ENCODE measurements at places on chromosomes 1 and 21.

DNA sequence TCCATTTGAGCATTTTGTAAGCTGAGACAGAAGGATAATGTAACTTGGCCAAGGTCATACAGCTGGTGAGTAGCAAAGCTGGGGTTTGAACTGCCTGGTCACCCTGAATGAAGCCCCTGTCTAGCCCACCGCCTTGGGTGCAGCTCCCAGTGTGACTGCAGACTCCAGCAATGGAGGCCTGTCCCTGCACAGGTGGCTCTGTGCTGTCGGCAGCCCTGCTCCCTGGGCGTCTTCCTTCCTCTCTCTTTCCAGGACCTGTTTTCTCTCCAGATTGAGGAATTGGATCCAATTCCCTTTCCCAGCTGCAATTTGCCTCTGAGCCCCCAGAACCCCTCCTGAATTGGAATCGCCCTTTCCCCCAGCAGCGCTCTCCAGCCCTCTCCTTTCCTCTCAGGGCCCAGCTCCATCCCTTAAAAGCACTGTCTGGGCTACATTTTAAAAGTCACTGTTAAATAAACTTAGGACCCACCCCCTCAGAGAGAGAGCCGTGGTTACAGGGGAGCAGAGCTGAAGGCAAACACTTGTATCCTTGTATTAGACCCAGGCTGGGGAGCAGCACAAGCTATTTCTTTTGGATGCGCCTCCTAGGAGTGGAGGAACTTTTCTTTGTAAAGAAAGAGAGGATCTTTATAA, 161.4 kb upstream of the LMO4 start:
- no peak for DNase-seq

GRCh38 chr1:55213151-55213884, 1.8 kb downstream of the USP24 start:
- no peak for DNase-seq

GRCh38 chr1:46211051-46211450, 7.9 kb downstream of the LURAP1 start:
- DNase-seq, result no peak

- no peak for DNase-seq
These were observed 49.3 kb downstream of the SH3GLB1 start for GRCh38 chr1:86753700-86754099.

- no peak for DNase-seq
These were observed 64.2 kb upstream of the ERRFI1 start for GRCh38 chr1:8090241-8090702.

DNA sequence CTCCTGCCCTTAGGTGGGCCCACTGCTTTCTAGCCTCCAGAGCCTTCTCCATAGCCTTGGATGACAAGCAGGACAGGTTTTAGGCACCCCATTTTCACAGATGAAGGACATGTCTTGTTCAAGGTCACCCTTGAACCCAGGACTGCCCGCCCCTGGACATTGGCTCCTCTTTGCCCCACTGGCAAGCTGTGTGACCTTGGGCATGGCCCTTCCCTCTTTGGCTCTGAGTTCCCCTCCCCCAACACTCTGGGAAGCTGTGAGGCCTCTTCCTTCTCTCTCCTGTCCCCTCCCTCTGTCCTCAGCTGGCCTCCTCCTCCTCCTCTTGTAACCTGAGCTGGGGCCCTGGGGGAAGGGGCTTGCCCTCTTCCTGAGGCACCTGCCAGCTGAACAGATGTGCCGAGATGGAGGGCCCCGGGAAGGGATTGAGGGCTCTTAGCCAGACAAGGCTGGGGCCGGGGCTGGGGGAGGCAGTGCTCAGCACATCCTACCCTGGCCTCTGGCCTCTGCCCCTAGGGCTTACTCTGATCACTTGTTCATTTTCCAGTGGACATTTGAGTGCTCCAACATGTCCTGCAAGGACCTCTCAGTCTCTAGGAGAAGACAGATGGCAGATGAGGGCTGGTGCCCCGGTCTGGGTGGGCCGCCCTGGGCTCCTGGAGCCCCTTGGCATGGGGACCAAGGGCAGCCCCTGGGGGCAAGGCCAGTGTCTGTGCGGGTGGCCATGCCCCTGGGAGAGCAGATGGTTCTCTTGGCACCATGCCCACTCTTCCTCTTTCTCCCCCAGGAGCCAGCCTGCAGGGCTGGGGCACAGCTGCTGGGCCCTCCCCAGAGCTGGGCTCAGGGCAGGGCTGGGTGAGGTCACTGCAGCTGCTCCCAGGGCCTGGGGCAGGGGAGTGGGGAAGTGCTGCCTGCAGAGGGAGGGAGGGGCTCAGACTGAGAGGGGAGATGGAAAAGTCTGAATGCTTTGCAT, 10.7 kb downstream of the FOXO6 start:
- no peak for DNase-seq

GRCh38 chr1:35442734-35443133, 114.5 kb downstream of the KIAA0319L start:
- no peak for DNase-seq

DNA sequence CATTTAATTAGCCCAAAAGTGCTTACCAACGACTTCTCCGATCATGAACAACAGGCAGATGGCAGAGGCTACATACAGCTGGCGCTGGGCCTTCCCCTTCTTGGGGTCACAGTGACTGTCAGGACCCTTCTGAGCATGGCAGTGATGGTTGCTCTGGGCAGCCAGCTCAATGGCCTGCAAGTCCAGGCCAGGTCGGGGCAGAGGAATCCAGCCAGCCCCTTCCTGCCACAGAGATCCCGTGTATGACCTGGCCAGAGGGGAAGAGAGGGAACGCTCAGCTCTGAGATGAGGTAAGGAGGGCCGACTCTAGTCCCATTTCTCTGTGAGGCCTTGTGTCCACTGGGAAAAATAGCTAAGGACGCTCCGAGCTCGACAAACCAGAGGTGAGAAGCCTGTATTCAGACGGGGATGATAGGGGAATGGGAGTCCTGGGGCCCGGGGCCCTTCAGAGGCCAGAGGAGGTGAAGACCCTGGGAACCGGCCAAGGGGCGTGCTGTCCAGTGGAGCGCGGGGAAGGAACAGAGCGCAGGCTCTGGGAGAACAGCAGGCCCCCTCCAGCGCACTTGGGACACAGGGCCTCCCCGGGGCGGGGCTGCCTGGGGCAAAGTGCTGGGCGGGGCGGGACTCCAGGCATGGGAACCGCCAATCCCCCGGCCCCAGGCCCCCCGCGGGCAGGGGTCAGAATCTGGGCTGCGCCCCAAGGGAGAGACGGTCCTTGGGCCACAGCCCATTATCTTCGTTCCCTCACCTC, 772 bp downstream of the SLC30A2 start:
- no peak for DNase-seq

- DNase-seq, result no peak
These were observed 56.8 kb downstream of the TENT5C start for GRCh38 chr1:117662667-117663066.

DNA sequence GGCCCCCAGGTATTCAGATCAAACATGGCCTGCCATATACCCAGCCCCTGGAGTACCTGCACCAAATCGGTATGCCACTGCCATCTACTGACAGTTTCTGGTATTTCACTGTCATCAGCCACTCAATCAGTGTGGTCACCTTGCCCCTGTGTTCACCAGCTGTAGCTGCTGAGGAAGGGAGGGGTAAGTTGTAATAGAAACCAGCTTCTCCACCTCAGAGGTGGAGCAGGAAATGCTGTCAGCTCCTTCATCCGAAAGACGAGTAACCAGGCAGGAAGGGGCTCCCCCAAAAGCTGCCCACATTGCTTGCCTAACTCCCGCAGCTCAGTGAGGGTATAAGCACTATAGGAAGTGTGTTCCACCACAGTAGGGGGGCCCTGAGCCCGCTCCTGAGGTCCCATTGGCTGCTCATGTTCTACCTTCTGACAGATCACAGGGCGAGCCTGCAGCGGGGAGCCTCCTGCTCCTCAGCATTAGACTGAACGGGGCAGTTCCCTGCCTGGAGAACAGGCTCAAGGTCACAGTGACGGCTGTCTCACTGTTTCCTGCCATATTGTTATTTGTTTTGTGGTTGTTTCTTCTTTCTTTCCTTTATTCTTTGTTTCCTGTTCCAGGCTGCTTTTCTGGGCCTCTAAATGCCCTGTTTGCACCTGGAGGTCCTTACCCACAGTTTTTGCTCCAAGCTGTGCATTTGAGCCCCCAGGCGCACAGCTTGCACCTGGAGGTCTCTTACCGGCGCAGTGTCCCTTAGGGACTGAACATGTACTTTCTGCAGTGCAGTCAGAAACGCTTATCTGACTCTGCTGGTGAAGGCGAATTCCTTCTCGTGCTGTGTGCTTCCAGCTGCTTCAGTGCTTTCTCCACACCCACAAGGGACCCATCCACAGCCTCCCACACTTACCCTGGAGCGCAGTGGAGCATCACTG, 1638.3 kb downstream of the MRPL39 start:
- DNase-seq, result no peak

DNA sequence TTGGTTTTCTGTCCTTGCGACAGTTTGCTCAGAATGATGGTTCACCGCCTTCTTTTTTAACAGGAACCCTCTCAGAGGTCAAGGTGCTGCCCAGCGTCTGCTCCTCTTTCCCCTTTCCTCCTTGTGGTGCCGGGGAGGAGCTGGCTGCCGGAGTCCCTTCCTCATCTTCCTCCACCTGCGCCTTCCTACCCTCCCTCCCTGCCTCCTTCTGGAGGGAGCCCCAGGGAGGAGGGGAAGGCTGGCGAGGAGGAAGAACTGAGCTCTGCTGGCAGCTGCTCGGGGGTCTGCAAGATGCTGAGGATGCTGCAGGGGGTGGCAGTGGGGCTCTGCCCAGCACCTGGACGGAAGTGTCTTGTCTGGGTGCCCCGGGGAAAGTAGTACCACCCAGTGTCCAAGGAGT, 31.2 kb downstream of the BACE2 start:
- no peak for DNase-seq

- DNase-seq, result no peak
These were observed 180.3 kb downstream of the DISC1 start for GRCh38 chr1:231806623-231807495.

- DNase-seq, result peak; percentile 21
These were observed 12.5 kb downstream of the EPS15 start for GRCh38 chr1:51506537-51506936.

GRCh38 chr1:100834777-100835660, 59.6 kb downstream of the EXTL2 start:
- DNase-seq, result no peak

DNA sequence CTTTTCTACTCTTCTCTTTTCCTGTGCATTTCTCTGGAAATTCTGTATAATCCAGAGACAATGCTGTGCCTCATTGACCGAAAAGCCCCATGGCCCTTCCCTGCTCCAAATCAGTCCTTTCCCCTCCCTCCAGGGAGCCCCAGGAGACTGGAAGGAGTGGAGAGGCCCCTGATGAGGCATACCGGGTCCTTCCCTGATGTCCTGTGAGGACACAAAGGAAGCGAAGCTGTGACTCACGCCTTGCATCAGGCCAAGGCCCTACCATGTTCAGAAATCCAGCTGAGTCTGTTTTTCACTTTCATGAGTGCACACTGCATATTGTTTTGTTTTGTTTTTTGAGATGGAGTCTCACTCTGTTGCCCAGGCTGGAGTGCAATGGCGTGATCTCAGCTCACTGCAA, 38.7 kb upstream of the BECN2 start:
- peak; percentile 32 for DNase-seq

DNA sequence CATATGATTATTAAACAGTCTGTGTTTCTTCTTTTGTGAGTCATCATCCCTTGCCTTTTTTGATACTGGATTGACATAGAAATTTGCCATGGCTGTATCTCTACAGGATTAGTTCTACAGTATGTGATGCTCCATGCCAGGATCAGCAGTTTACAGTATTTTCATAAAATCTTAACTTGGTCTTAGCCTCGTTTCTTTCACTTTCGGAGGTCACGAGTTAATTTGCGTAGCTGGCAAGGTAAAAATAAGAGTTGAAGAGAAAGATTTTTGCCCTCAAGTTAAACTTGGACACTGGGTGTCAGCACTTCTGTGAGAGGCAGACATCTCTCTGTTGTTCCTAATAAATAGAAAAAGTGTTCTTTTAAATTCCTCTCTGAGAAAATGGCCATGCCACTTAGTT, 79.1 kb downstream of the CACNA1E start:
- DNase-seq, result no peak

DNA sequence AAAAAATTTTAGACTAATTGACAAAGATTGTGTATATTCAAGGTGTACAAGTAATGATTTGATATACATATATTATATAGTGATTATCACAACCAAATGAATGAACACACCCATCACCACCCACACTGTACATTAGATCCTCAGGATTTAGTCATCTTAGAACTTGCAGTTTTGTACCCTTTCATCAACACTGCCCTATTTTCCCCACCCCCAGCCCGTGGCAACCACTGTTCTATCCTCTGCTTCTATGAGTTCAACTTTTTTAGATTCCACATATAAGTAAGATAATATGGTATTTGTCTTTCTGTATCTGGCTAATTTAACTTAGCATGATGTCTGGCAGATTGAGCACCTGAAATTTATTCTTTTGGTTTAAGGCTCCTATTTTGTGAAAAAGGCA, 173.6 kb downstream of the IER5 start:
- no peak for DNase-seq

- no peak for DNase-seq
These were observed 64.9 kb downstream of the KIFAP3 start for GRCh38 chr1:170009551-170009950.

- no peak for DNase-seq
These were observed 4.8 kb upstream of the CRYBG2 start for GRCh38 chr1:26358411-26359384.

- DNase-seq, result no peak
These were observed 67.4 kb downstream of the KCNJ6 start for GRCh38 chr21:37848721-37849490.

GRCh38 chr1:61907102-61907501, 164.8 kb downstream of the PATJ start:
- DNase-seq, result no peak

DNA sequence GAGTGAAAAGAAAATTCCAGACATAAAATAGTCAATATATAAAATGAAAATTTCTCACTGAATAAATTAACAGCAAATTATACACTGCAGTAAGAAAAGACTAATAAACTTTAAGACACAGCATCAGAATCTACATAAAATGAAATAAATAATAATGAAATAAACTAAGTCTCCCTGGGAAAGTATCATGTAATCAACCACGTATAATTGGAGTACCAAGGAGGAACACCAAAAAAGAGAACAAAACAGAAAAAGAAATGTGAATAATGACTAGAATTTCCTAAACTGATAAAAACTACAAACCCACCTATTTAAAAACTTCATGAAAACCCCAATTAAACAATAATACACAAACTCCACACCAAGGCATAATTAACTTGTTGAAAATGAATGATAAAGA, 43.6 kb downstream of the SASS6 start:
- DNase-seq, result no peak

GRCh38 chr1:204456826-204457442, 37.7 kb downstream of the PIK3C2B start:
- DNase-seq, result no peak

DNA sequence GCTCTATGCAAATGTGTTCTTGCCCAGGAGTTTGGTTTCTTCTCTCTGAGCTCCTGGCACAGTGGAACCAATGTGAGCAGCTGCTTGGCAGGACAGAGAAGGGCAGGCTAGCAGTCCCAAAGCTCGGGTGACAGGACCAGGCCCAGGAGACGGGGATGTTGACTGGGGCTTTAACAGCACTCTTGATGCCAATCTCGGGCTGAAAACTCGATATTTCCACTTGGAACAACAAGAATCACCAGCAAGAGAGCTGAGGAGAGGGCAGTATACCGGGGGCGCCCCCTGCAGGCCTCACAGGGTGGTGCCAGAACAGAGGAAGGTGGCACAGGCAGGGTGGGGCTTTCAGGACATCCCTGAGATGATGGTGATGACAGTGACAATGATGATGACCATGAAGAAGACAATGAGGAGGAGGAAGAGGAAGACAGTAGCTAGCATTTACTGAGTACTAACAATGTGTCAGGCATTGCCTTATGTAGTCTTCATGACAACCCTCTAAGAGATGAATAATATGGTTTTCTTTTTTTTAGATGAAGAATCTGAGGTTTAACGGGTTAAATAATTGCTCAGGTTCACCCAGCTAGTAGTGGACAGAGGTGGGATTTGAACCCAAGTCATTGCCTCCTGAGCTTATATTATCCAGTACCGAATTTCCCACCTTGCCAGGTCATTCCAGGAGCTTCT, 2.7 kb upstream of the KCNJ9 start:
- DNase-seq, result no peak

Measured in smooth muscle cell of the brain vasculature (primary cell).